Upper lobe of left lung (tissue), 6 donors: ENCODE measurements at places on chromosomes 5 and 9. TPM values are rescaled to one million over a fixed set of nuclear protein-coding genes. Genes with fewer than 3 reads are reported as not detected.

DNA sequence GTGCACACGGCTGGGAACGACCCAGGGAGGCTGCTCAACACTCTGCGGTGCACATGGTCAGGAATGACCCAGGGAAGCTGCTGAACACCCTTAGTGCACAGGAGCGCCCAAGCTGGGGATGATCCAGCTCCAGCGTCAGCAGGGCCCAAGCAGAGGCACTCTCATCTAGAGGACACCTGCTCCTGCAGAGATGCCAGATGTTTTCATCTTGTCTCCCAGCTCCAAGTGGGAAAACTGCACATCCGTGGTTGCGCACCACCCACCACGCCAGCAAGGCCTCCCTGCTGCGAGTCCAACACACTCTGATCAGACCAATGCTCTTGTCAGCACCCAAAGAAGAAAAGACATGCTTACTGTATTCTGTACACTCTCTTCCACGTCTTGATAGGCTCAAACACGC is 34.1 kb downstream of the UBE2QL1 start:
- no peaks in the 10 kb centered on the region for H3K4me1 ChIP-seq
- H3K36me3 ChIP-seq: no peaks in the 10 kb centered on the region
- no peak overlapping the region for H3K27ac ChIP-seq
- DNase-seq: no peak

GRCh38 chr9:18864516-18864915 is 168.5 kb downstream of the SAXO1 start:
- no peak for DNase-seq
- no peak overlapping the region for H3K4me3 ChIP-seq

DNA sequence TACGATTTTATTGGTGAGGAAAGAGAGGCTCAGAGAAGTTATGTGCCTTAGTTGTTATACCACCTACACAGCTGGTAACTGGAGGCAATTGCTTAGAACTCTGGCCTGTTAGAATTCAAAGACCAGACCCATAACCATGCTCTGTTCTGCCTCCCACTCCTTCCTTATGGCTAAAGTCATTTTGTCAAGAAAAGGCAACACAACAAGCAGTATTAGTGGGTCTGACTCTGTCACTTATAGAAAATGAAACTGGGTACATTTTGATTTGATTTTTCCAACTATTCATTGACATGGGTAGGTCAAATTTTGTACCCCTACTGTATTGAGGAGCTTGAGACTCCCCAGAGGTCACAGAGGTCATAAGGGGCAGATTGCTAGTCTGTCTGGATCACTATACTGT is 44.5 kb upstream of the NR3C1 start:
- H3K4me1 ChIP-seq: no peaks in the 10 kb centered on the region
- DNase-seq: no peak
- H3K4me3 ChIP-seq: no peak overlapping the region
- H3K36me3 ChIP-seq: no peaks in the 10 kb centered on the region

- no peaks in the 10 kb centered on the region for H3K27me3 ChIP-seq
- no peaks in the 10 kb centered on the region for H3K36me3 ChIP-seq
- no peak for DNase-seq
- H3K4me1 ChIP-seq: no peaks in the 10 kb centered on the region
Measured at GRCh38 chr9:120303519-120303918, 276.4 kb downstream of the CDK5RAP2 start.

DNA sequence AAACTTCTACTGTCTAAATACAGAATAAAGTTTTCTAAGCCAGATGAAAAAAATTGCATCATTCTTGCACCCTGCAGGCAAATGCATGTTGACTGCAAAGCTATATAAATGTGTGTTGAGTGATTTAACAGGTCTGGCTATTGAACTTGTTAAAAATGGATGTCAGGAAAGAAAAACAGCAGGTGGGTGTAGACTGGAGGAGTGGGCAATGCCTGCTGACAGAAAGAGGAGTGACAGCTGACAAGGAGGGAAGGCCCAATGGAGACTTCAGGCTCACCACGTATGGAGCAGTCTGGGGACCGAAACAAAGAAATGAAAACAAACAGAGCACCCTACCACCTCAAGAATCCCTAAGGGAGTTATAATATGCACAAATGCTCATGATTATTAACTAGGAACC is 127.8 kb downstream of the GRIA1 start:
- no peaks in the 10 kb centered on the region for H3K36me3 ChIP-seq
- no peak overlapping the region for H3K27ac ChIP-seq
- H3K4me3 ChIP-seq: no peak overlapping the region
- no peak for DNase-seq
- H3K4me1 ChIP-seq: peaks cover 4% of the 10 kb centered on the region

- no peak for DNase-seq
- no peak overlapping the region for H3K27ac ChIP-seq
Measured at GRCh38 chr5:108420755-108421154, 38.9 kb upstream of the FBXL17 start.

DNA sequence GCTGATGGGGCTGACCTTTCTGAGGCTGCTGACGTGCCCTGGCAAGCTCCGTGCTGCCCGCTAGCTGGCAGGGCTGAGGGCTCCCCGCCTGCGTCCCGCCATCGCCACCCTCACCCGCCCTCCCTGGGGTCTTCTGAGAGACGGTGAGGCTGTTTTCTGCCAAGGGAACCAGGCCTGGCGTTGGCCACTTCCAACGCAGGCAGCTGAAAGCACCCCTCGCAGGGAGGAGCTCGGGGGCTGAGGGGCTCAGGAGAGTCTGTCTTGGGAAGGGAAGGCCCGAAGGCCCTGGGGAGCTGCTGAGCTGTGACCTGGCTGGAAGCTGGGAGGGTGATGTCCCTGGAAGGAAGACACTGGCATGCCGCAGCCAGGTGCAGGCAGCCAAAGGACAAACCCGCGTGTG is 9.8 kb upstream of the TMEM250 start:
- no peak for DNase-seq
- peaks cover 7% of the 10 kb centered on the region for H3K27me3 ChIP-seq
- no peak overlapping the region for H3K4me3 ChIP-seq
- no peaks in the 10 kb centered on the region for H3K36me3 ChIP-seq
- no peak overlapping the region for H3K27ac ChIP-seq
- peaks cover 10% of the 10 kb centered on the region for H3K4me1 ChIP-seq

The SHB gene
- 29.3 TPM for total RNA-seq

GRCh38 chr5:175734501-175734900 is 76.6 kb downstream of the HRH2 start:
- H3K4me3 ChIP-seq: no peak overlapping the region
- peaks cover 6% of the 10 kb centered on the region for H3K4me1 ChIP-seq
- no peak for DNase-seq
- H3K27ac ChIP-seq: no peak overlapping the region

The BTNL9 gene
- 84.1 TPM for total RNA-seq

DNA sequence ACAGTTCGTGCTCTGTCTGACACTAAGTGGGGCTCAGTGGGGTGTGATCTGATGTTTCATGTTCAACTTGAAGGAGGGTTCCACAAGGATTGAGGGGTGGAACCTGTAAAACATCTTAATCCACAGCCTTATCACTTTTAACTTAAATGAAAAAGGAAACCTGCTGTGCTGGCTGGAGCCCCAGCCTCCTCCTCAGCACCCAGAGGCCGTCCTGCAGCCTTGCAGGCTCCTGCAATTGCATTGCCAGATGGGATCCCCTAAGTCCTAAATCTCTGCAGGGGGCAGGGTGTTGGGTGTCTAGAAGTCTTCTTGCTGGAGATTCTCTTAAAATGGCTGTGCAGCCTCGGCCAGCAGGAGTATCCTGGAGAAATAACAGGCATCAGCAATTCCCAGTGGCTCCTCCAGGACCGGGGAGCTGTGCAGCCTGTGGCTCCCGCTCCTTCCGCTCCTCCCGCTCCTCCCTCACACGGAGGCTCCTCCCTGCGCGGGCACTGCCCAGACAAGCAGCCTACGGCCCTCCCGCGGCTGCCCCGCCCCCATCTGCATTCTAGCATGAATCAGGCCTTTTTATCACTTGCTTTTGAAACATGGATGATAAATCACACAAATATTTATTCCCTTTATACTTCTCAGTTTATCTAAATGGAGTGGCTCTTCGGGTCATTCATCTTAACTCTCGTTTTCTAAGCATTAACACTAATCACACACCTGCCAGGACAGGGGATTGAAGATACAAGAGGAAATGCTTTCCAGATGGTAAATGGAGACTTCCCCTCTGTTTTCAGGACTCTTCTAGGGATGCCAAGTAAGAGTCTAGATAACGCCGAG is 131.0 kb downstream of the ADAMTS16 start:
- no peak overlapping the region for H3K27ac ChIP-seq
- H3K27me3 ChIP-seq: no peaks in the 10 kb centered on the region
- DNase-seq: peak; percentile 89
- peaks cover 12% of the 10 kb centered on the region for H3K4me1 ChIP-seq
